ENCODE measurements at places on chromosomes 16 and 17.

DNA sequence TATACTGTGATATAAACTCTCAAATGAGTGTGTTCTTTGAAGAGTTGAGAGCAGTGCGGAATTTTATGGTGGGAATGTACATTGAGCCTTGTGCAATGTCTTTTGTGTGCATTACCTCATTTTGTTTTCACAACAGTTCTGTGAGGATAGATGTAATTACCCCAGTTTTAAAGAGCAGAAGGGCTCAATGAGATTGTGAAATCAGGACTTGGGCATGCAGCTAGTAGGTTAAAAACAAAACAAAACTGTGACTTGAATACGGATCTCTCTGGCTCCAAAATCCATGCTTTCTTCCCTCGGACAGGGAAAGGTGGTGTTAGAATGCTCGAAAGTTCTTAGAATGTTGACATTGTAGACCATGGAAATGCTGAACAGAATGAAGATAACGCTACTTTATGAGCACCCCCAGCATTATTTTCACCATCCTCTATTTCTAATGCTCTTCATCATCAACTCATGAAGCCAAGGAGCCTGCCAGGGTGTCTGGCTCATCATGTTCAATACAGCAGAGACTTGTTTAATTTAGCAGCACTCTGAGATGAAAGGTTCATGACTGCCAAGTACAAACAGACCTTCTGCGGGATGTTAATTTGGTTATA is 17.1 kb downstream of the MRTFB start:
- no peak for DNase-seq

DNA sequence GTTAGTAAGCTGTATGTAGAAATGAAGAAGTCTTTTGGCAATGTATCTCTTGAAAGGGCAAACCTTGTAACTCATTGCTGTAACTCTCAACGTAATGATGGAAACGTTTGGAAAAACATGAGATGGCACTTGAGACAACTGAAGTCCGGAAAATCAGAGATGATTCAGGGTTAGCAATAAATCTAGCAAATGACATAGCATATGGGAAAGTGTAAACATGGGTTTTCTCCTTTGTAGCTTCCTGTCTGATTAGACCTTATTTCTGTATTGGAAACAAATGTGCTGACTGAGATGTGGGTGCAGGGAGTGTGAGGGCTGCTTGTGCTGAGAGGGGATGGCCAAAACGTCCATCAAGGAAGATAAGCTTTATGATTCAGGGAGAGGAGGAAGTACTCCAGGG is 110.7 kb upstream of the FAM20A start:
- DNase-seq: no peak

DNA sequence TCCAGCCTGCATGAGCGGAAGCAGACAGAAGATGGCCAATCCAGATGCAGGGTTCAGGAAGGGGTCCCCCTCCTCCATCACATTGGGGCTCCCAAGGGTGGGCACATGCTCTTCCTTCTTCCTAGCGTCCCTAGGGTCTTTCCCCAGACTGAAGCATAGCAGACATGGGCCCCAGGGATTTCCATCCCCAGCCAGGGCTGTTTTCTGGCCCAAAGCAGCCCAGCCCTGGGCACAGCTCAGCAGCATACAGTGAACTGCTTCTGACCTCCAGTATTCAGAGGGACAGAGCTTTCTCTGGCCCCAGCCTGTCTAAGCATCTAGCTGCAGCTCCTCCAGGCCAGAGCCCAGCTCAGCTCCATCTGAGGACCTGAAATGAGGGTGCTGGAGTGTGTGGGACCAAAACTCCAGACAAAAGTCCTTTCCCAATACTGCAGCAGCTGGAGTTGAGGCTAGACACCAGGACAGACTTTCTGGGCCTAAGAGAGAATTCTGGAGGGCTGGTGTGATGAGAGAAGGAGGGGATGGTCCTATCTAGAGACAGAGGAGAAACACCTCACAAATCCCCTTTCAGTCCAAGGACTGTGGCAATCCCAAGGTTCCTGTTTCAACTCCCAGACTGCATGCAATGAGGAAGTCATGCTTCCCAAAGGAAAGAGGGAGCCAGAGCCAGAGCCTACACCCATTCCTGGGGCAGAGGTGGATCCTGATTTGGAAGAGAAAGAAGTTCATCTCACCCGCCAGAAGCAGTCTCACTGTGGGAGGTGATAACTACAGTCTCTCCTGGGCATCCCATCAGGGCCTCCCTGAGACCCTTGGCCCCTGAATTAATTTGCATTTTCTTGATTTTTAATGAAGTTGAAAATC is 4.5 kb upstream of the FOXN1 start:
- DNase-seq: no peak

GRCh38 chr16:54847609-54848008 is 83.1 kb upstream of the IRX5 start:
- no peak for DNase-seq

DNA sequence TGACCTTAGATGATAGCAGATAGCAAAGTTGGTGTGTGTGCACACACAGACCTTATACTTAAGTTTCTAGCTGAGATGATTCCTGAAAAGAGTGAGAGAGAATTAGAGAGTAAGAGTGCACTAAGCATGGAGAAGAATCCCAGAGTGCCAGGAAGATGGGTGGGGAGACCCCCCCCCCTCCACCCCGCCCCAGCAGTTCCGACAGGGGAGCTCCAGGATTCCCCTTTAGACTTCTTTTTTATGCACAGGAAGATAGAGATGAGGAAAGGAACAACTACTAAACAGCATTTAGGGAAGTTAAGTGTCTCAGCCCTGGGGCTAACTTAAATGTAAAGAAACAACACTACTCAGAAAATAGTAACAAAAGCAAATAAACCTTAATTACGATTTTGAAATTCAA is 878.0 kb upstream of the GOT2 start:
- no peak for DNase-seq

Measured in NCI-H1048 (cell line).